ENCODE measurements at places on chromosomes 3 and 15. TPM values are rescaled to one million over a fixed set of nuclear protein-coding genes. Genes with fewer than 3 reads are reported as not detected.

- H3K27me3 ChIP-seq, result no peaks in the 10 kb centered on the region
- no peaks in the 10 kb centered on the region for H3K4me1 ChIP-seq
- H3K36me3 ChIP-seq, result no peaks in the 10 kb centered on the region
- DNase-seq, result no peak
These were observed 35.9 kb upstream of the DNAJC13 start for GRCh38 chr3:132381348-132381944.

GRCh38 chr3:30476368-30477084 lies 129.9 kb upstream of the TGFBR2 start:
- no peak overlapping the region for H3K27ac ChIP-seq
- H3K36me3 ChIP-seq, result no peaks in the 10 kb centered on the region
- H3K27me3 ChIP-seq, result no peaks in the 10 kb centered on the region
- no peaks in the 10 kb centered on the region for H3K4me1 ChIP-seq
- DNase-seq, result no peak
- H3K4me3 ChIP-seq, result no peak overlapping the region

The MORC1 gene
- polyA plus RNA-seq, result not detected

The NEK11 gene
- polyA plus RNA-seq, result 2.1 TPM

GRCh38 chr15:59453474-59454215 lies 15.7 kb downstream of the FAM81A start:
- H3K4me1 ChIP-seq, result peaks cover 2% of the 10 kb centered on the region
- no peaks in the 10 kb centered on the region for H3K27me3 ChIP-seq
- H3K36me3 ChIP-seq, result no peaks in the 10 kb centered on the region

DNA sequence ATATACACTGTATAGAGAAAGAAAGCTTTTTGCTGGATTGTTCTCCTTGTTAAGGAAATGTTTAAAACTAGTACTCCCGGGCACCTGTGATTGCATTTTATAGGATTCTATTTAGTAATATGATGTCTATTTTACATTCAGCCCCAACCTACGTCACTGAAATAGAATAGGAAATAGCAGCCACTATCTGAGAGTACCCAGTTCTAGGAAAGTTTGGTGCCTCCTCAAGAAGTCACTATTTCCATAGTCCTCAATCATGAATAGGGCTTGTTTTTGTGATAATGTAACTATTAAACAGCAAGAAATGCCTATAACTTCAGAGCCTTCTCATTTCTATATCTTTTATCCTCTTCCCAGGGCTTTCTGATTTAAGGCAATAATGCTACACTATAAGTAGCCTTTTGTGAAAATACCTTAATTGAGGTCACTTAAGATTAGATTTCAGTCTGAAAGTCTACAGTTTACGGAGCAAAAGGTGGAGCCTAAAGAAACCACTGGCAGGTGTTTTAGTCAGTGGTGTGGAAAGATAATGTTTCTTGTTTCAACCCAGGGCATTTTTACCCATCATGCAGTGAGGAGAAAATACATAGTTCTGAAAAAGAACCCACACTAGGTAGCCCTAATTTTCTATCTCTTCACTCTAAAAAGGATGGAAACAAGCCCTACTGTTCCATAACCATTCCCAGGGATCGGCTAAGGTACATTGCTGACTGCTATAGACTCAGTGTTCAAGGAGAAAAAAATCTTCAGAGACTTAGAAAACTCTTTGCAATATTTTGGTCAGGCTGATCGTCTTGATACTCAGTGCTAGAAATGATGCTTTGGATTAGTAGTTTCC lies 38.7 kb downstream of the TIGIT start:
- no peaks in the 10 kb centered on the region for H3K4me1 ChIP-seq
- no peaks in the 10 kb centered on the region for H3K27me3 ChIP-seq
- DNase-seq, result no peak
- H3K27ac ChIP-seq, result no peak overlapping the region
- H3K36me3 ChIP-seq, result no peaks in the 10 kb centered on the region

- H3K36me3 ChIP-seq, result no peaks in the 10 kb centered on the region
- H3K4me3 ChIP-seq, result no peak overlapping the region
- no peaks in the 10 kb centered on the region for H3K27me3 ChIP-seq
- peak; percentile 3 for DNase-seq
- no peak overlapping the region for H3K27ac ChIP-seq
These were observed 44.0 kb downstream of the XXYLT1 start for GRCh38 chr3:195226900-195227447.

DNA sequence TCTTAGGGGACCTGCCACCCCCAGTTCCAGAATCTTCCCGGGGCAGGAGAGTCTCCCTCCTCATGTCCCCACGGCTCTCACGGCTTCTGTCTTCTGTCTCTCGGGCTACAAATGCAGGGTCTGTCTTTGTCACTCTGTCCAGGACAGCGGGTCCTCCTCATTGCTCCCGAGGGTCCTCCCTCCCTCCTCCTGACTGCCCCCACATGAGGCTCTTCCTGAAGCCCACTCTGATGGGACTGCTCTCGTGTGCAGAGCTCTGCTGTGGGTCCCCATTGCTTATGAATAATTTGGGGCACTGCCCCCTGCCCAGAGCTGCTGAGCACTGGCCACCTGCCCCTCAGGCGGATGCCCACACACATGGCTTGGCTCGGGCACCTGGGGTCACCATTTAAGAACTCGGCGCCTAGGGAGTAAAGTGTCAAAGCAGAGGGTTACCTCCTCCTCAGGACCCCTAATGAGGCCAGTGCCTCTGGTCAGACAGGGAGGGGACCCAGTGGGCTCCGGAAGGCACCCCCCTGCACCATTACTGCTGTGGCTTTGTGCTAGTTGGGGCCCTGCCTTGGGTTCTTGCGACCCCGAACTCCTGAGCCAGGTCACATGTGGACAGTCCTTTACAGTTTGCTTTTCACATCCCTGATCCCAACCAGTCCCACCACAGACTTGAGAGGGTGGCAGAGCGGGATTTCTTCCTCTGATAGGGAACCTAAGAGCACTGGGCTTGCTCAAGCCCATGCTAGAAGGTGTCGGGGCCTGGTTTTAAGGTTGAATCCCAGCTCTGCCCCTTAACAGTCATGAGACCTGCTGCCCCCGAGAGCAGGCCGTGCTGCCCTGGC lies 22.1 kb downstream of the HDAC11 start:
- peaks cover 3% of the 10 kb centered on the region for H3K36me3 ChIP-seq
- DNase-seq, result no peak
- no peaks in the 10 kb centered on the region for H3K4me1 ChIP-seq
- H3K27ac ChIP-seq, result no peak overlapping the region
- no peaks in the 10 kb centered on the region for H3K27me3 ChIP-seq
- H3K4me3 ChIP-seq, result no peak overlapping the region

The SERP1 gene
- 70.7 TPM for polyA plus RNA-seq

GRCh38 chr3:30162579-30162978 lies 443.8 kb upstream of the TGFBR2 start:
- H3K4me3 ChIP-seq, result no peak overlapping the region
- H3K36me3 ChIP-seq, result no peaks in the 10 kb centered on the region
- H3K4me1 ChIP-seq, result no peaks in the 10 kb centered on the region

GRCh38 chr3:54270816-54271526 lies 148.6 kb downstream of the CACNA2D3 start:
- H3K4me1 ChIP-seq, result no peaks in the 10 kb centered on the region
- no peak overlapping the region for H3K4me3 ChIP-seq
- DNase-seq, result no peak
- no peaks in the 10 kb centered on the region for H3K27me3 ChIP-seq

DNA sequence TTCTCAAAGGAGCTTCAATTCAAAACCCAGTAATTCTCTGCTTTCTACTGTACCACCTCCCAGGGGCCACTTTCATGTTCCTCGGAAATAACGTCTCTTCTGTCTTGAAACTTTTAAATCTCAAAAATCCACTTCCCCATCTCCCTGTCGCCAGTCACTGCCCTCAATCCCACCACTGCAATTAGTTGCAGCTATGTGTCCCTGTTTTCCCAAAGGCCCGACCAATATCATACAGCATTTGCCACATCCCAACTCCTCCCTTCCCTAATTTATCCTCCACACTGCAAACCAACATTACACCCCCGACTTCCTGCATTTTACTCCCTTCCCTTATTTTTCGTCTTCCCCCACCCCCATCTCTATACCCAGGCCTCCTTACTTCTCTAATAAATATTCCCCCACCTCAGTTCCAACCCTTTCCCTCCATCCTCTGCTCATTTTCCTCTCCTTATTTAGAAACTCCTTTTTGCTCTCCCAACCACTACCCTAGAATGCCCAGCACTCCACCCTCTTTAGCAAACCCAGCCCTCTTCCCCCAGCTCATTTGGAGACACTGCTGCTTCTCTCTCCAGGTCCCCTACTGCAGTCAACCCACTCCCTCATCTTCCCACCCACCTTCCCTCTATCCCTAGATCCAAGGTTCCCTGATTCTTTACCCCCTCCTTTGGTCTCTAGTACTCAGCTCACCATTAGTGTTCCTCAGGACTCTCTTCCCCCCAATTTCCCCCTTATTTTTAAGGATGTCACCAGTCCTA lies 1.1 kb downstream of the NPTN start:
- peaks cover 39% of the 10 kb centered on the region for H3K4me1 ChIP-seq
- no peaks in the 10 kb centered on the region for H3K36me3 ChIP-seq
- H3K27me3 ChIP-seq, result no peaks in the 10 kb centered on the region
- no peak for DNase-seq
- peak overlapping the region; percentile 88 for H3K4me3 ChIP-seq

DNA sequence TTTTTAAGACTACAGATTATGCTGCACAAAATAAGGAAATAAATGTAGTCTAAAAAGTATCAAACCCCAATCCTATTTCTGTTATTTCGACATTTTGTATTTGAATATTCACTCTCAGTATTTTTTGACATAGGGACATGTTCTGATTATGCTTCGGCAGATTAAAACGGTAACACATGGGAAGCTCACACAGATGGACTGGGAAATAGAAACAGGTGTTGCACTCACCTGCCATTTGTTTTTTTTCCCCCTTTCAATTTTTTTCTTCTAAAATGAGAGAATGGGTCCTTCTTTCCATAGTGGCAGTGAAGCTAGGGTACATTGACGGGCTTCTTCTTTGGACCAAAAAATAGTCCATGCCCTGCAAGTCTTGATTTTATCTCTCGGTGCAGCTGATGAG lies 163.1 kb downstream of the MYRIP start:
- H3K4me1 ChIP-seq, result peaks cover 17% of the 10 kb centered on the region
- H3K4me3 ChIP-seq, result no peak overlapping the region
- no peak overlapping the region for H3K27ac ChIP-seq
- H3K27me3 ChIP-seq, result no peaks in the 10 kb centered on the region

DNA sequence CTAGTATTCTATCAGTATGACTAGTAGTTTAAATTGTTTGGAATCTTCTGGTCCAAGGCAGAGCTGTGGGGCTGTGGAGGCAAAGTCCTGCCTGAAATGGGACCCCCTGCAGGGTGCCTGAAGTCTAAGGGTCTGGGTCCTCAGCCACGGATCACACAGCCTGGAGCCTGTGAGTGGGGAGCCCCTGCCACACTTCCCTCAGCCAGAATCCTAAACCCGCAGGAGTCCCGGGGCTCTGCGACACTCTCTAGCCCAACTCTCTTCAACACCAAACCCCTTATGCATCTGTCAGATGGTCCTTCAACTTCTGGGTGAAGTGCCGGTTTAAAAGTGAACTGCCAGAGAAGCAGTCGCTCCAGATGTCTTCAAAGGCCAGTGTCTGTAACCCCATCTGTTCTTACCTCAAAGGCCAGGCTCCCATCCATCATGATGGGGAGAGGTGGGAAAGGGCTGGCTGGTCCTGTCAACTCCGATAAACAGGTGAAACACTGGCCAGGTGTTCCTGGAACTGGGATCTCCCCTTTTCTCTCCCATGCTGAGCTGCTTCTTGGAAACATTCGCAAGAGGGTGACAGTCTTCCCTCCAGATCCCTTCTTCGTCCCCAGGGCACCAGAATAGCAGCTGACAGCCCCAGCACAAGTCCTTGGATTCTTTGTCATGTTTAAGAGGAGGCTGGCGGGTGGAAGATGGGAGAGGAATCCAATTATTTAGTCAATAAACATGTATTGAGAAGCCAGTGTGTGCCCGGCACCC lies 45.6 kb downstream of the CPN2 start:
- no peak for DNase-seq
- no peaks in the 10 kb centered on the region for H3K27me3 ChIP-seq
- H3K27ac ChIP-seq, result no peak overlapping the region
- no peaks in the 10 kb centered on the region for H3K4me1 ChIP-seq

The PLA2G4E gene
- 0.05 TPM for polyA plus RNA-seq

DNA sequence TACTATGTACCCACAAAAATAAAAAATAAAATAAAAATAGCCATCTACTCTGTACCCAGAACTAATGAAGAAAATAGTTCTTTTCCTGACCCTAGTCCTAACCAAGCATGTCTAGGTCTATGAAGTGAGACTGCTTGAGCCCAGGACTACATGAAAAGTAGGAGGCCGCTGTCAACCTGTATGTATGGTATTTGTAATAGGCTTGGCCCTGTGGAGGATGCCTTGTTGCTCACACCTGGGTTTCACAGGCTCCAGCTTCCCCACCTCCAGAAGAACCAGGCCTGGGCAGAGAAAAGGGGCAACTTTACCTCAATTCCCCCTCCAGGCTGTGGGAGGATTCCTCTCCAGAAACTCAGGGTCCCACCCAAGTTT lies 6.8 kb upstream of the PKM start:
- no peak overlapping the region for H3K27ac ChIP-seq
- no peak for DNase-seq
- no peaks in the 10 kb centered on the region for H3K36me3 ChIP-seq
- H3K4me1 ChIP-seq, result peaks cover 1% of the 10 kb centered on the region
- no peak overlapping the region for H3K4me3 ChIP-seq
- no peaks in the 10 kb centered on the region for H3K27me3 ChIP-seq

DNA sequence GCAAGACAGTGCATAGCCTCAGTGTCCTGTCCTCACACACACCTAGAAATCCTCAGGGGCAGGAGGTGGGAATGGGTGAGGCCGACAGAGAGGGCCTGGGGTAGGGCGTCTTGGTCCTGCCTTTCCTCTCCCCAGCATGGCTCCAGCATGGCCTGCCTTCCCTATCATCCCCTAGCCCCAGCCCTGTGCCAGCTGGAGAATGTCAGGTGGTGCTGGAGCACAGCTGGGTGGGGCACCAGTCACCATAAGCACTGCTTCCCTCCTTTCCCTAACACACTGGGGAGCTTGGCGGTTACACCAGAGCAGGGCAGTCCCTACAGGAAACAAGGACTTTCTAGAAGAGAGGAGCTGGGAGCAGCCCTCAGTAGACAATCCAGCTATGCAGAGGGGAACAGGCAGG lies 236.8 kb downstream of the KLF13 start:
- no peak for DNase-seq
- no peaks in the 10 kb centered on the region for H3K27me3 ChIP-seq
- no peaks in the 10 kb centered on the region for H3K4me1 ChIP-seq

- DNase-seq, result no peak
- no peaks in the 10 kb centered on the region for H3K27me3 ChIP-seq
- no peaks in the 10 kb centered on the region for H3K36me3 ChIP-seq
- no peaks in the 10 kb centered on the region for H3K4me1 ChIP-seq
These were observed 1459.5 kb downstream of the ZPLD1 start for GRCh38 chr3:103894162-103894822.

The FMN1 gene
- 2.3 TPM for polyA plus RNA-seq

The DZIP3 gene
- 3.5 TPM for polyA plus RNA-seq

- DNase-seq, result no peak
- no peak overlapping the region for H3K4me3 ChIP-seq
- H3K27me3 ChIP-seq, result no peaks in the 10 kb centered on the region
- H3K4me1 ChIP-seq, result no peaks in the 10 kb centered on the region
- no peaks in the 10 kb centered on the region for H3K36me3 ChIP-seq
These were observed 62.2 kb upstream of the GOLIM4 start for GRCh38 chr3:168157903-168158302.

- no peak for DNase-seq
- H3K4me1 ChIP-seq, result no peaks in the 10 kb centered on the region
- no peak overlapping the region for H3K4me3 ChIP-seq
- no peaks in the 10 kb centered on the region for H3K36me3 ChIP-seq
- H3K27ac ChIP-seq, result no peak overlapping the region
These were observed 113.5 kb upstream of the LRRN1 start for GRCh38 chr3:3685721-3686120.

The GPR27 gene
- polyA plus RNA-seq, result 4.6 TPM

GRCh38 chr3:34283751-34284150 lies 485.3 kb downstream of the PDCD6IP start:
- H3K36me3 ChIP-seq, result no peaks in the 10 kb centered on the region
- no peaks in the 10 kb centered on the region for H3K4me1 ChIP-seq
- no peaks in the 10 kb centered on the region for H3K27me3 ChIP-seq

All from pancreas (tissue), 10 donors.